Uterus (tissue), 4 donors: ENCODE measurements at places on chromosomes 5 and 9. TPM values are rescaled to one million over a fixed set of nuclear protein-coding genes. Genes with fewer than 3 reads are reported as not detected.
A peak's percentile ranks its signal among the peaks of the same experiment; 100 is the strongest.

GRCh38 chr5:111929867-111930266, 172.9 kb upstream of the NREP start:
- DNase-seq = no peak
- no peaks in the 10 kb centered on the region for H3K27me3 ChIP-seq
- no peaks in the 10 kb centered on the region for H3K4me1 ChIP-seq
- no peak overlapping the region for H3K27ac ChIP-seq

ABCA1 gene
- 13.8 TPM for total RNA-seq

DNA sequence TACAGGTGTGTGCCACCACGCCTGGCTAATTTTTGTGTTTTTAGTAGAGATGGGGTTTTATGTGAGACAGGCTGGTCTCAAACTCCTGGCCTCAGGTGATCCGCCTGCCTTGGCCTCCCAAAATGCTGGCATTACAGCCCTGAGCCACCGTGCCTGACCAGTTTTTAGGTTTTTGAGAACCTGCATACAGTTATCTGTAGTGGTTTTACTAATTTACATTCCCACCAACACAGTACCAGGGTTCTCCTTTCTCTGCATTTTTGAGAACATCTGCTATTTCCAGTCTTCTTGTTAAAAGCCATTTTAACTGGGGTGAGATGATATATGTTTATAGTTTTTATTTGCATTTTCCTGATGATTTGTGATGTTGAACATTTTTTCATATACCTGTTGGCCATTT, 12.8 kb downstream of the DMXL1 start:
- no peak overlapping the region for H3K27ac ChIP-seq
- no peaks in the 10 kb centered on the region for H3K36me3 ChIP-seq
- no peaks in the 10 kb centered on the region for H3K4me1 ChIP-seq
- no peaks in the 10 kb centered on the region for H3K27me3 ChIP-seq
- no peak for DNase-seq

DNA sequence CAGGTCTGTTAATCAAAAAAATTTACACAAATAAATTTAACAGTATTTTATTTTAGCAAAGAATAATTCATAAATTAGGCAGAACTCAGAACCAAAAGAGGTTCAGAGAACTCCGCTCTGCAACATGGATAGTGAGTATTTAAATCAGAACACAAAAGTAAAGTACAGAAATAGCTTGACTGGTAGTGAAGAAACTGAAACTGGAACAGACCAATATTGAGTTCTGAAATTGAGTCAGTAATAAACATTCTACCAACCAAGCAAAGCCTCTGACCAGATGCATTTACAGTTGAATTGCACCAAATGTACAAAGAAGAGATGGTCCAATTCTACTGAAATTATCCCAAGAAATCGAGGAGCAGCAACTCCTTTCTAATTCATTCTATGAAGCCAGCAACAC, 1542.8 kb downstream of the EFNA5 start:
- H3K27me3 ChIP-seq = no peaks in the 10 kb centered on the region
- H3K4me1 ChIP-seq = no peaks in the 10 kb centered on the region
- DNase-seq = no peak
- H3K36me3 ChIP-seq = no peaks in the 10 kb centered on the region

DNA sequence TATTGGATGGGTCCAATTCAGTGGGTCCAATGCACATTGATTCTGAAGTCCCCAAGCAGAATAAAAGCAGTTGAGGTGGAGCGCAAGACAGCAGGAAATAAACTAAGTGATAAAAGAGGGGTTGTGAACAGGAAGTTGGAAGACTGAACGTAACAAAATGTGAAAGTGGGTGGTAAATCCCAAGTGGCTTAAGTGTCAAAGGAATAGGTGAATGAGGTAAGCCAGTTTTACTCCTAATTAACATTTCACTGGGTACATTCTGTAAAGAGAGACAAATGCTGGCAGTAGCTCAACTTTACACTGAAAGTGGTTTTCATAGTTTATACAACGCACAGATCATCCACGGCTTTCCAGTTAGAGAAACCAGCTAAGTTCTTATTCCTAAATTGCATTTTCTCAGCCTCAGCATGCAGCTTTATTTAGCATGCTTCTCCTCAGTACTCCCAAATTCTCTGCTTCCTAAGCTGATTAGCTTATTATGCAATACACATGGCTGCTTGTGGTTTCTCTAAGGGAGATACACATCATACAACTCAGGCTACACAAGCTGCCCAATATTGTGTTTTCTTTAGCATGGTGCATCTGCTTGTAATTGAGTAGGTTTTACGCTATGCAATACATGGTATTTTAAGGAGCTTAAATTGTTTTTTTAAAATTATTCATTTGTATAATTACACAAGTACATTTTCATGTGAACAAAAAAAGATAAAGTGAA, 34.2 kb upstream of the HSD17B4 start:
- no peaks in the 10 kb centered on the region for H3K4me1 ChIP-seq
- no peaks in the 10 kb centered on the region for H3K27me3 ChIP-seq
- no peak for DNase-seq

GRCh38 chr9:101495810-101496209, 37.8 kb upstream of the RNF20 start:
- H3K36me3 ChIP-seq = no peaks in the 10 kb centered on the region
- DNase-seq = no peak
- no peak overlapping the region for H3K27ac ChIP-seq

RANBP17 gene
- total RNA-seq = 11.6 TPM

- H3K4me1 ChIP-seq = no peaks in the 10 kb centered on the region
- no peaks in the 10 kb centered on the region for H3K36me3 ChIP-seq
These were observed 111.2 kb downstream of the INSYN2B start for GRCh38 chr5:169869066-169869465.

DNA sequence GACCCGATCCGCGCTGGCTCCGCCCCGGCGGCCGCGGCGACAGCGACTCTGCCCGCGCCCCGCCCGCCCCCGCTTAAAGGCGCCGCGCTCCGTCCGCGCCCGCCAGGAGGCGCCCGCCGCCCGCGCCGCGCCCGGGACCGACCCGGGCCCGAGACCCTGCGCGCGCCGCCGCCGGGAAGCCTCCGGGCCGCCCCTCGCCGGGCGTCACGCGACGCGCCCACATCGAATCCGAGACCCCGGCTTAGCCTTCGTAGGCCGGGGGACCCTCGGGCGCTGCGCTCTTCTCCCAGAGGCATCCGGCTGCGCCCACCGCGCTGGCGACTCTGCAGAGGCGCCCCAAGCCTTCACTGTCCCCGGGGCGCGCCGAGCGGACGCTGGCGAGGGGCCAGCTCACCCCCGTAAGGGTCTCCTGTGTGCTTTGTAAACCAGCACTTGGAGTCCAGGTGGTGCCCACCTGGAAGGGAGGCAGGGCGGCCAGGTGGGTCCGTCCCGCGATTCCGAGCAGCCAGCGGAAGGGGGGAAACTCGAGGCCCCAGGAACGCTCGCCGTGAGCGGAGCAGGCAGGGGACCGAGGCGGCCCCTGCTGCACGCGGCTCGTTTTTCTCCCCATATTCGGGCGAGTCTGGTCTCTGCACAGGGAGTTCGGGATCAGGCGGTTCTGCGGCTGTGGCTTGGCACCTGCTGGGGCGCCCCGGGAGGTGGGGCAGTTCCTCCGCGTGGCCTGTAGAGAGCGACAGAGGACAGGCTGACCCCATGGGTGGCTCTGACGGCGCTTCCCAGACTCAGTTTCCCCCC, 423 bp upstream of the ABCA2 start:
- peak overlapping the region; percentile 38 for H3K4me3 ChIP-seq
- H3K36me3 ChIP-seq = no peaks in the 10 kb centered on the region
- DNase-seq = no peak
- H3K27ac ChIP-seq = peak overlapping the region; percentile 63
- H3K27me3 ChIP-seq = no peaks in the 10 kb centered on the region

FOXD4 gene
- total RNA-seq = 0.85 TPM

- H3K36me3 ChIP-seq = no peaks in the 10 kb centered on the region
- H3K4me3 ChIP-seq = no peak overlapping the region
- no peak for DNase-seq
- H3K4me1 ChIP-seq = peaks cover 4% of the 10 kb centered on the region
- H3K27ac ChIP-seq = no peak overlapping the region
- H3K27me3 ChIP-seq = no peaks in the 10 kb centered on the region
These were observed 81.4 kb downstream of the EDIL3 start for GRCh38 chr5:84303315-84303714.

GRCh38 chr5:78593465-78593864, 55.1 kb downstream of the LHFPL2 start:
- peaks cover 7% of the 10 kb centered on the region for H3K4me1 ChIP-seq
- DNase-seq = no peak
- no peaks in the 10 kb centered on the region for H3K36me3 ChIP-seq
- no peak overlapping the region for H3K4me3 ChIP-seq
- H3K27ac ChIP-seq = peak overlapping the region; percentile 82

DNA sequence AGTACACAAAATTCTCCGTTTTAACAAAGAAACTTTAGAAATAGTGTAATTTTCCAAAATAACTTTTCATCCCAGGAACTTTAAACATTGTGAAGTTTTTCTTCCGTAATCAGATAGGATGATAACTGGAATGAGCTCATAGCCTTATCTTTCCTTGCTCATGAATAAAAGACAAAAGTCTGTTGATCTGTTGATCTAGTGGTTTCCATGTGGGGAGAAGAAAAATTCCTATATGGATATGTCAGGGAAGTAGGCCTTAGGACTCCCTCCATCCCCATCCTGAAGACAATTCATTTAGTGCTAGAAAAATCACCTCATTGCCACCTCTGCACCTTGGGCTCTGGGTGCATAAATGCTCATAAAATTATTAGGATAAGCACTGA, 266.6 kb downstream of the SMARCA2 start:
- H3K4me3 ChIP-seq = no peak overlapping the region
- H3K4me1 ChIP-seq = no peaks in the 10 kb centered on the region
- no peak for DNase-seq
- no peaks in the 10 kb centered on the region for H3K27me3 ChIP-seq
- H3K27ac ChIP-seq = no peak overlapping the region

ZMAT2 gene
- total RNA-seq = 18.2 TPM

GRCh38 chr5:40681363-40682153, 1.8 kb downstream of the PTGER4 start:
- no peaks in the 10 kb centered on the region for H3K27me3 ChIP-seq
- no peak for DNase-seq
- H3K4me3 ChIP-seq = peak overlapping the region; percentile 65
- H3K27ac ChIP-seq = peak overlapping the region; percentile 83
- no peaks in the 10 kb centered on the region for H3K36me3 ChIP-seq

UNC13B gene
- 11.2 TPM for total RNA-seq

LCN10 gene
- total RNA-seq = 81.4 TPM

PCDHA9 gene
- 0.70 TPM for total RNA-seq

MCTP1 gene
- 28.5 TPM for total RNA-seq

GRCh38 chr5:98750693-98751092, 22.8 kb upstream of the RGMB start:
- no peaks in the 10 kb centered on the region for H3K4me1 ChIP-seq
- no peaks in the 10 kb centered on the region for H3K36me3 ChIP-seq
- H3K4me3 ChIP-seq = no peak overlapping the region
- H3K27me3 ChIP-seq = no peaks in the 10 kb centered on the region

GRCh38 chr9:106482733-106483132, 380.2 kb upstream of the ZNF462 start:
- H3K27ac ChIP-seq = no peak overlapping the region
- no peaks in the 10 kb centered on the region for H3K4me1 ChIP-seq
- H3K4me3 ChIP-seq = no peak overlapping the region
- H3K36me3 ChIP-seq = no peaks in the 10 kb centered on the region
- DNase-seq = no peak

GZMA gene
- not detected for total RNA-seq

GRCh38 chr5:151495320-151495719, 47.9 kb downstream of the SLC36A1 start:
- H3K4me1 ChIP-seq = no peaks in the 10 kb centered on the region
- no peak for DNase-seq
- H3K36me3 ChIP-seq = no peaks in the 10 kb centered on the region
- H3K27ac ChIP-seq = no peak overlapping the region

DNA sequence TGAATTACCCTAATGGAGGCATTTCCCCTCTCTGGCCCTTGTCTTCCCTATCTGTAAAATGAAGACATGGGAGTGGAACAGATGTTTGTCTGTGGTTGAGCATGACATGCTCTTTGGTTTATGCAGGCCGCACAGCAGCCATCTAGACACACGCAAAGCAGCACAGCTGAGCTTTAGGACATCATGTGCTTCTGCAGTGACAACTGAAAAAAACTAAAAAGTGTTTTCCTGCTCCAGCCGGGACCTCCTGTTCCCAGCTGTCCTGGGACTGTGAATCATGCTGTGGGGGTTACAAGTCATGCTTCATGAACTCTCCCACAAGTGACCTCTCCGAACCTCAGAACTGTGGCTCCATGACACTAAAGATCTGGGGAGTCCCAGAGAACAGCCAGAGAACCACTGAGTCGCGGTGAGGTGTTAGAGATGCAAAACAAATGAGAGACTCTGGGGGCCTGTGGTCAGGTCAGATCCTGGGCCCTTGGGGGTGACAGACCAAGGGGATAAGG, 1.7 kb downstream of the SMIM3 start:
- no peaks in the 10 kb centered on the region for H3K4me1 ChIP-seq
- peak; percentile 68 for DNase-seq
- H3K27ac ChIP-seq = peak overlapping the region; percentile 86
- H3K36me3 ChIP-seq = no peaks in the 10 kb centered on the region
- H3K27me3 ChIP-seq = no peaks in the 10 kb centered on the region
- no peak overlapping the region for H3K4me3 ChIP-seq

- H3K27ac ChIP-seq = no peak overlapping the region
- no peaks in the 10 kb centered on the region for H3K27me3 ChIP-seq
- no peak for DNase-seq
- H3K4me1 ChIP-seq = no peaks in the 10 kb centered on the region
- H3K36me3 ChIP-seq = no peaks in the 10 kb centered on the region
These were observed 96.0 kb upstream of the FSTL4 start for GRCh38 chr5:133708331-133708850.

GRCh38 chr9:137220317-137221094, 1.5 kb downstream of the RNF208 start:
- H3K4me1 ChIP-seq = peaks cover 19% of the 10 kb centered on the region
- no peak overlapping the region for H3K4me3 ChIP-seq
- DNase-seq = no peak
- no peak overlapping the region for H3K27ac ChIP-seq
- H3K36me3 ChIP-seq = no peaks in the 10 kb centered on the region

- H3K4me1 ChIP-seq = no peaks in the 10 kb centered on the region
- no peaks in the 10 kb centered on the region for H3K27me3 ChIP-seq
- no peak overlapping the region for H3K27ac ChIP-seq
- H3K4me3 ChIP-seq = no peak overlapping the region
These were observed 38.8 kb upstream of the SEMA6A start for GRCh38 chr5:116613445-116613844.

- no peak overlapping the region for H3K4me3 ChIP-seq
- H3K4me1 ChIP-seq = no peaks in the 10 kb centered on the region
These were observed 100.7 kb upstream of the ERBIN start for GRCh38 chr5:65825408-65826328.

CRHBP gene
- 1.3 TPM for total RNA-seq

HINT2 gene
- total RNA-seq = 11.3 TPM

SLC22A5 gene
- 2.4 TPM for total RNA-seq

- H3K4me1 ChIP-seq = no peaks in the 10 kb centered on the region
- H3K36me3 ChIP-seq = no peaks in the 10 kb centered on the region
- H3K4me3 ChIP-seq = no peak overlapping the region
- H3K27me3 ChIP-seq = no peaks in the 10 kb centered on the region
- no peak overlapping the region for H3K27ac ChIP-seq
- no peak for DNase-seq
These were observed 149.3 kb upstream of the POU5F2 start for GRCh38 chr5:93890657-93891056.
